SW480 (cell line): ENCODE measurements at places on chromosomes 4 and X.

DNA sequence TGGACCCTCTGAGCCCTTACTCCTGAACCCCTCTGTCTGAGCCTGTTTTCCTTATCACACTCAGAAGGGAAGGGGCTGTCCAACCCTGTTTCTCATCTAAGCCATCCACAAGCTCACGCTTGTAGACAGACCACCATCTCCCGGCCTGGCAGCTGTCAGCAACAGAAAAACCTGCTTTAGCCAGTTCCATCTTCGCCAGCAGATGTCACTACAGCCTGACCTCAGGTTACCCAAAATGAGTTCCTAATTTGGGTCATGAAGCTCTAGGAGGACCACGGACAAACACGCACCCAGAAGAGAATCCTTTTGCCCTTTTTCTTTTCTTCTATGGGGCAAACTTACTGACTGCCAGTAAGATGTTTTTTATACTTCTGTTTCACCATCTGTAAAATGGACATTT, 445.4 kb downstream of the BCOR start:
- DNase-seq = no peak

GRCh38 chr4:162782778-162783525, 383.7 kb downstream of the NAF1 start:
- DNase-seq = no peak

DNA sequence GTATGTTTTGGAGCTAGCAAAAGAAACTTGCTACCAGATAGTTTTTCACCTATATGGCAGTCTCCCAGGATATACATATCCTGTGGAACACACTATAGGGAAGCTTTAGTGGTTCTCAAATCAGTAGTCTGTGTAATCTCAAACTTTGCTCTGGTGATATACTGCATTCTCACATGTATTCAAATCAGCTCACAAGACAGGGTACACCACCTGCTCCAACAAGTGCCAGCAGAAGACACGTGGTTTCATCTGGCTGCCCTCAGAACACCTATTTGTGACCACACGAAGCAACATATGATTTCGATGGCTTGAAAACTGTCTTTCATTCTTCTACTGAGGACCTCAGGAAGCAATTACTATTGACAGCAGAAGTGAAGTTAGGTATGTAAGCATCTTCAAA, 37.7 kb downstream of the BCLAF3 start:
- DNase-seq = no peak

DNA sequence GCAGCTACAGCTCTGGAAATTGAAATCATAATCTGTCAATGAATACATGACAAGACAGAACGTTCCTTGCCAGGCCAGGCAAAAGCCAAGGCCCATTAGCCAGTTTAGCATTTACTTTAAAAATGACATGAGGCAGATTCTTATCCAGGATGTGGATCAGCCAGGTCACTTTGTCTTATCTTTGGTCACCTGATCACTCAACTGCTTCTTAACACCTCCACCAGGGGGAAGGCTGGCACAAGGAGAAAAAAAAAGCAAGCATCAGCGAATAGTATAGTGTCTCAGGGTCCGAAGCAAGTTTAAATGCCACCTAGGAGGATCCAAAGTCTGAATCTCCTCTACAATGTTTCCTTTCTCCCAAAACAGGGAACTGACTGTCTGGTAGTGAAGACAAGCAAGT, 18.8 kb downstream of the ATP1B4 start:
- DNase-seq = peak; percentile 19

DNA sequence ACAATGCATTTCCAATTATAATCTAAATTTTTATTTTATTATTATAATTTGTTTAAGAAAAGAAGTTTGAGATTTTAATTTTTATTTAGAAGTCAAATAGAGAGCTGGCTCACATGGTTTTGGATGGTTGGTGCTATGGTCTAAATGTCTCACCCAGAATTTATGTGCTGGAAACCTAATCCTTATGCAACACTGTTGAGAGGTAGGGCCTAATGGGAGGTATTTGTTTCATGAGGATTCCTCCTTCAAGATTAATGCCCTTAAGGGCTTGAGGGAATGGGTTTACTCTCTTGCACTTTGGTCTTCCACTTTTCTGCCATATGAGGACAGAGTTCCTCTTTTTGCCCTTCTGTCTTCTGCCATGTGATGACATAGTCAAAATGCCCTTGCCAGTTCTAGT, 960.5 kb upstream of the IGFBP7 start:
- no peak for DNase-seq

DNA sequence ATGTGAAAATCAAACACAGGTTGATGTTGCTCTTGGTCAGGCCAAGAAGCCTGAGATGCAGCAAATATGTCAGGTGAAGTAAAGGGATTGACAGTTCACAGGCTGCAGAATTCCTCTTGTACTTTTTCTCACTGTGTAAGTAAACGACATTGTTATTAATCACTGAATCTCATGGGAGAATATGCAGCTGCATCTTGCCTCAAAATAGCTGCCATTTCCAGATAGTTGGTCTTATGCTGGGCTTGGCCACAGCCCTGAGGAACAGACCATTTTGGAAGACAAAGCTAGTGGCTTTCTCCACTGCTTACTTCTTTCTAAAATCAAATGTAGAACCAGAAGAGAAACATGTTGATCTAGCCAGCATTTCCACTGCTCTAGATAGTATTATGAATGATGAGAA, 403.4 kb upstream of the NR3C2 start:
- no peak for DNase-seq

DNA sequence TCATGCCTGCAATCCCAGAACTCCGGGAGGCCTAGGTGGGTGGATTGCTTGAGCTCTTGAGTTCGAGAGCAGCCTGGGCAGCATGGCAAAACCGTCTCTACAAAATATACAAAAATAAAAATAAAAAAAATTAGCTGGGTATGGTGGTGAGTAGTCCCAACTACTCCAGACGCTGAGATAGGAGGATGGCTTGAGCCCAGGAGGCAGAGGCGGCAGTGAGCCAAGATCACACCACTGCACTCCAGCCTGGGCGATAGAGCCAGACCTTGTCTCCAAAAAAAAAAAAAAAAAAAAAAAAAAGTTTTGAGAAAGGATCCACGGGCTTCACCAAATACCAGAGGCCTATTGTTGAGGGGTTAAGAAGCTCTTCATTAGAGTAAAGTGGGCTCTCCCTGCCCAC, 8.0 kb downstream of the SUPT20HL2 start:
- no peak for DNase-seq

GRCh38 chr4:87575408-87575807, 32.9 kb upstream of the DSPP start:
- no peak for DNase-seq

GRCh38 chr4:128850252-128850651, 40.8 kb downstream of the JADE1 start:
- no peak for DNase-seq

DNA sequence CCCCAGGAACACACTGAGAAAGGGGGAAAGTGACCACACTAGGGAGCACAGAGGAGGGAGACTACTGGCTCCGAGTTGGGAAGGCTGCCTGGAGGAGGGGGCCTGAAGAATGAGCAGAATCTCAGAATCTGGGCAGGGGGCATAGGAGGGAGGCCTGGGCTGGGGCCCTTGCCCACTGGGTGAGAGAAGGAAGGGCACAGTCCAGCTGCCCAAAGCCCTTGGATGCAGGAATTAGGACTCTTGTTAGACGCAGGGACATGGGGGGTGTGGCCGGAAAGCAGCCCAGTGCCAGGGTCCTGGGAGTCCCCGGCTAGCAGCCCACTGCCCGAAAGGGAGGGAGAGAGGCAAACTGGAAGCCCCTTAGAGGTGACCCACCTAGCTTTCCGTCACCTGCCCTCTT, 1.9 kb upstream of the DUSP9 start:
- no peak for DNase-seq

DNA sequence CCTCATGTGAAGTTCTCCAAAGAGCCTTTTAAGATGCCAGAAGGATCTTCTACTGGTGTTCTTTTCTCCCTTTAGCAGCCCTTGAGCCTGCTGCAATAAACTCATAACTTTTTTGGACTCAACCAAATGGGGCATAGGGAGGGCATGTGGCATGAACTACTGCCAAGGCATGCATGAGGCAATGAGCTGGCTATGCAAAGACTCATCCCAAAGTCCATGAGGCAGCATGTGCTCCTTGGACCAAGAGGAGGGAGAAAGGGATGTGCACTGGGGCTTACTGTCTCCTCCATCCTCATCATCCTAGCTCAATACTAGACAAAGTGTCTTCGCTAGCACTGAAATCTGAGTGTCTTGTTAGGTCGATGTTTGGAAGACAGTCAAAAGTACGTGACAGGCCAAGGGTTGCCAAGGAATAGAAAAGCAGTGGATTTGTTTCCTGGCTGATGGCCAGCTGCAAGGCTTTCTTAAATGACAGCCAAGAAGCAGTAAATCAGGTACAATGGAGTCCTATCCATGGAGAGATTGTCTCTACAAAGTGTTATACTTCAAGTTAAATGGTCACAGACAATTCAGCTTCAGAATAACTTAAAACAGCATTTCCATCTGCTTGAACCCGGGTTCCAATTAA, 44.5 kb upstream of the ATXN3L start:
- DNase-seq = no peak

- no peak for DNase-seq
Measured at GRCh38 chrX:104122829-104123228, 10.5 kb downstream of the ZCCHC18 start.

DNA sequence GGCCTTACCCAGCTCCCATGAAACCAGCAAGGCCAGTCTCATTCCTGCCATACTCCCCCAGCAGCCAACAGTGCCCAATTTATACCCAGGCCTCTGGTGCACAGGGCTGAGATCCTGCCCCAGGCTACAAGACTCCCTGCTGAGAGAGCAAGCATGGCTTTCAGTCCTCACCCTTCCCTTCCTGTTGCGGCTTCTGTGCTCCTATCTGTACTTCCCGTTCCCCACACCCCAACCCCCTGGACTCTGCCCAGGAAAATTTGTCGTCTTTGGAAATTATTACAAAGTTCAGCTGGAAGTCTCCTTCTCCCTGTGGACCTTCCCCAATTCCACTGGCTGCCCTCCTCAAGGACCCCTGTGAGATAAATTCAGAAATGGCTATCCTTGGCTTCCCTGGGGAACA, 84.1 kb upstream of the GK2 start:
- DNase-seq = no peak

DNA sequence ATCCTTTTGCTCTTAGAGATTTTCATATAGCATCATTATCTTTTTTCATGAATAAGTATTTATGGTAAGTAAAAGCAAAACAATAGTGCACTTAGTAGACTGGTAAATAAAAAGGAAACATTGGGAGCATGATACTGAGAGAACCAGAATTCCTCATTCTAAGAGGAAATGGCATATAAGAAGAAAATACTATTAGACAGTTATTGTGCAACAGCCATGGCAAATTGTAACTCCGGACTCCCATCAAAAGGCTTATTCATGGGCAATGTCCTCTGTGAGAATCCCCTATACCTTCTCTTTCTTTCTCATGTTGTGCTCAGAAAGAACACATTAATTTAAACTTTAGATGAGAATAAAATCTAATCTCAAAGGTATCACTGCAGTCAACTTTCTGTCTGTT, 42.4 kb downstream of the SPATA18 start:
- DNase-seq = no peak

- DNase-seq = no peak
Measured at GRCh38 chr4:157772907-157773306, 399.9 kb downstream of the GASK1B start.

GRCh38 chrX:114058988-114059418, 524.9 kb upstream of the HTR2C start:
- no peak for DNase-seq

DNA sequence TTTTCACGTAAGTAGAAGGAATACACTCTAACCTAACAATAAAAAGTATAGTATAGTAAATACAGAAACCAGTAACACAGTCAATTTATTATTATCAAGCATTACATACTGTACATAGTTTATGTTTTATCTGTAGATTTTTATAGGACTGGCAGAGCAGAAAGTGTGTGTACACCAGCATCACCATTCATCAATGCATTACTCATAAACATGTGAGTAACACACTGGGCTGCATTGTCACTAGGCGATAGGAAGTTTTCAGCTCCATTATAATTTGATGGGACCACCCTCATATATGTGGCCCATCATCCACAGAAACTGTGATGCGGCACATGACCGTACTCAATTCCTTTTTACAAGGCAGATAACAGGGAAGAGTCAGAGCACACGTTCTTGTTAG, 137.8 kb upstream of the RBPJ start:
- DNase-seq = no peak

GRCh38 chrX:39563178-39563577, 534.6 kb downstream of the BCOR start:
- DNase-seq = no peak

DNA sequence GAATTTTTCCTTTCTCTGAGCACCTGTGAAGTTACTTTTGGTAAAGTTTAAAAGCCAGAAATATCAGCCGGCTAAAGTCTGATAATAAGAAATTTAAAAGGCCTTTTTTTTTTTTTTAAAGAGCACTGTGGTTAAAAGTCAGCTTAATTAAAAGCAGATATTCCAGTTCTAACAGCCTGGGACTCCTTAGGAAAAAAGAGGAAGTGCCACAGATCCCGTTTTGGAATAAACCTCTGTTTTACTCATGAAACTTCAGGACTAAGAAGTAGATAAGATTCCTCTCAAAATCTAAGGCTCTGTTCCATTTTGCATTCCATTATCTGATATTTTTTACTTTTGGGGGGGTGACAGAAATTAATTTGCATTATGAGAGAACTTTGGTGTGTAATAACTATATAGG, 37.8 kb downstream of the ABCB7 start:
- DNase-seq = no peak

GRCh38 chr4:111494471-111494870, 650.8 kb upstream of the FAM241A start:
- DNase-seq = no peak

- DNase-seq = no peak
Measured at GRCh38 chr4:107734120-107734519, 14.1 kb upstream of the PAPSS1 start.

DNA sequence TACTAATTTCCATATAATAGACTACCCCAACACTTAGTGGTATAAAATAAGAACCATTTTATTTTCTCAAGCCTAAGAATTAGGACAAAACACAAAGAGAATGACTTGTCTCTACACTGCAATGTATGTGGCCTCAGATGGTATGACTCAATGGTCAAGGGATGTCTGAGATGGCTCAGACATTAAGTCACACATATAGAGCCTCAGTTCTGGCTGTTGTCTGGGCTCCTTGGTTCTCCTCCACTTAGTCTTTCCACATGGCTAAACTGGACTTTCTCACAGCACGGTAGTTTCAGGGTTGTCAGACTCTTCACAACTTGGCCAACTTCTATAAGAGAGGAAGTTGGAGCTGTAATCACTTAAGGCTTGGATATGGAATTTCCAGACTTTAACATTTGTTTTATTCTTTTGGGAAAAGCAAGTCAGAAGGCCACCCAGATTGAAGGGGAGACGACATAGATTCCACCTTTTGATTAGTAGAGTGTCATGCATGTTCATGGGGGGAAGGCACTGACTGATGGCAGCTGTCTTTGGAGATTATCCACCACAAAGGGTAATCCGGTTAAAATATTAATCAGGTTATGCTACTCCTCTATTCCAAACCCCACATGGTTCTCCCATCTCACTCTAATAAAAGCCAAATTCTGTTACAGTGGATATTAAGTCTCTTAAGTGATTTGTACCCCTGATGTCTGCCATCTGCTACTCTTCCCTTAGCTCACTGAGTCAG, 9.4 kb downstream of the IL15 start:
- no peak for DNase-seq
